Breast epithelium (tissue), 4 donors: ENCODE measurements at places on chromosomes 6 and 20. TPM values are rescaled to one million over a fixed set of nuclear protein-coding genes. Genes with fewer than 3 reads are reported as not detected.

The PSMF1 gene
- 98.4 TPM for total RNA-seq

The RHAG gene
- total RNA-seq = not detected

The MACROD2 gene
- total RNA-seq = 8.8 TPM

The APCDD1L gene
- 2.0 TPM for total RNA-seq

The GPX5 gene
- total RNA-seq = not detected

The RBM24 gene
- 1.3 TPM for total RNA-seq

The BANF2 gene
- total RNA-seq = not detected

- H3K36me3 ChIP-seq = no peaks in the 10 kb centered on the region
- no peak for DNase-seq
These were observed 66.1 kb downstream of the ADGB start for GRCh38 chr6:146664871-146665360.

DNA sequence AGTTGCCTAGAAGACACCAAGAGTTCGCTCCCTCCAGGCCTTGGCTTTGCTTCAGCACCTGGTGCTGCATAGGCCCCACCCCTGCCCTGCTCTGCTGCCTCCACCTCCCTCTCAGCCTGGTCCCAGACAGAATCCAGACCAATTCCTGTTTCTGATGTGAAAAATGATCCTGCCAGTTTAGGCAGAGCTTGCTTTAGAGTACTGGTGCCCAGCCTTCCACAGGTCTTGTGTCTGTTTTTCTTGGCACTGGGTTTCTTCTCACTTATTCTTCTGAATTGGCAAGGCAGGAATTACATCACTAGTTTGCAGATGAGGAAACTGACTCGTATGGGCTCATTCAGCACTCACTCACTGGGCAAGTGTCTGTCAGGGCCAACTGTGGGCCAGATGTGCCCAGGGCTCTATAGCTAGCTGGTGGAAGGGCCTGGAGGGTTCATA lies 53.0 kb downstream of the HLA-A start:
- no peaks in the 10 kb centered on the region for H3K4me1 ChIP-seq
- H3K36me3 ChIP-seq = no peaks in the 10 kb centered on the region
- H3K27me3 ChIP-seq = no peaks in the 10 kb centered on the region

- no peak overlapping the region for H3K27ac ChIP-seq
- H3K4me3 ChIP-seq = no peak overlapping the region
- no peaks in the 10 kb centered on the region for H3K36me3 ChIP-seq
- H3K27me3 ChIP-seq = no peaks in the 10 kb centered on the region
These were observed 67.6 kb downstream of the FYN start for GRCh38 chr6:111805511-111806164.

DNA sequence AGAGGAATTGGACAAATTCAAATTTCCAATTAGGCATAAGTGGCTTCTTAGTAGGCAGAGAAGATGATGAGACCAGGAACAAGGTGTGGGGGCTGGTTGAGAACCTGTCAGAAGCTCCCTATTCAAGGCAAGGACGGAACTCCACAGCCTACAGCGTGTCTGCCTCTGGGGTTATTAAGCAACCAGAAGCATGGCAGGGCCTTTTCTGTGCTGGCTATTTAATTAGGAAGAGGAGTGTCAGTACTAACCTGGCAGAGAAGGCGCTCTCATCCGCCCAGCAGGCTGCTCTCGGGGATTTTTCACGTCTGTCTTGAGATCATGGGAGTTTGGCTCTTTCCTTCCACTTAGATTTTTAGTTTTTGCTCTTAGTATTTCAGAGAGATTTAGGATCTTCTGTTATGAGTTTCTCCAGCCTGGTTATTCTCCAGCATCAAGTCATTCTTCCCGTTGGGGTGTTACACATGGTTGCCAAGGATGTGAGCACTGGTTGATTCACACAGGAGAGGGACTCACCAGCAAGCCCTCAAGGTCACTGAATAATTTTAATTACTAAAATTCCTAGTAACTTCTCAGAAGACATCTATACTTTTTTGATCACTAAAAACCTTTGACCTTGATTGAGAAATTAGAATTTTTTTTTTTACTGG lies 23.9 kb downstream of the ADTRP start:
- no peaks in the 10 kb centered on the region for H3K36me3 ChIP-seq
- no peak for DNase-seq
- no peak overlapping the region for H3K4me3 ChIP-seq
- H3K4me1 ChIP-seq = no peaks in the 10 kb centered on the region

- H3K4me3 ChIP-seq = no peak overlapping the region
- no peaks in the 10 kb centered on the region for H3K36me3 ChIP-seq
- DNase-seq = no peak
- H3K4me1 ChIP-seq = no peaks in the 10 kb centered on the region
- no peak overlapping the region for H3K27ac ChIP-seq
These were observed 231.7 kb upstream of the STXBP5 start for GRCh38 chr6:146972546-146972945.

- H3K4me3 ChIP-seq = peak overlapping the region; percentile 15
- H3K4me1 ChIP-seq = no peaks in the 10 kb centered on the region
- peak overlapping the region; percentile 13 for H3K27ac ChIP-seq
- H3K27me3 ChIP-seq = no peaks in the 10 kb centered on the region
- no peak for DNase-seq
These were observed 41.9 kb downstream of the PLEKHG1 start for GRCh38 chr6:150641398-150642139.

DNA sequence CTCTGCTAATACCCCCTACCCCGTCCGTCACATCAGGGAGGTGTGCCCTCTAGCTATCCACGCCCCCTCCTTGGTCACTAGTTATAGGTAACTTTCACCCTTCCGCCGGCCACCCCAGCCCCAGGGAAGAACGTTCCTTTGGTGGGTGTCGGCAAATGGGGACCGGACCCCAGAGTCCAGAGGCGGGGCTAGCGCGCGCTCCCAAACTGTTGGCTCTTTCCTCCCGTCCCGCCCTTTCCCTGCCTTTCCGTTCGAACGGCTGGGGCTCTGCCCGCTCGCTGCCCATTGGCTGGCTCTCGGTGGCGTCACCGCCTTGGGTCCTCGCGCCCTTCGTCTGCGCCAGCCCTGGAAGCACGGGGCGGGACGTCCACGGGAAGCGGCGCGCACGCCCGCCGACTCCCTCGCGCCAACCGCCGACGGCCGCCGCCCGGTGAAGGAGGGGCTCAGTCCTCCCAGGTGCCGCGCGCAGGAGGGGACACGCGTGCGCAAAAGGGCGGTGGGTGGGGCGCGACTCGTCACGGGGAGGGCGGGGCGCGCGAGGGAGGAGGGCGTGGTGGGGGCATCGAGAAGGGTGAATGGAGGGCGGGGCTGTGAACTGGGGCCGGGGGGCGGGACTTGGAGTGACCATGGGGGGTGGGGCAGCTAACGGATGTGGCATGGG lies 634 bp upstream of the PHF1 start:
- peak; percentile 98 for DNase-seq
- no peaks in the 10 kb centered on the region for H3K36me3 ChIP-seq
- H3K27ac ChIP-seq = peak overlapping the region; percentile 97
- H3K4me1 ChIP-seq = no peaks in the 10 kb centered on the region
- H3K27me3 ChIP-seq = no peaks in the 10 kb centered on the region

- no peak for DNase-seq
- peak overlapping the region; percentile 59 for H3K27ac ChIP-seq
- H3K4me1 ChIP-seq = no peaks in the 10 kb centered on the region
- H3K36me3 ChIP-seq = no peaks in the 10 kb centered on the region
These were observed 306.9 kb upstream of the SGK1 start for GRCh38 chr6:134624781-134625180.

- peak overlapping the region; percentile 24 for H3K4me3 ChIP-seq
- peaks cover 22% of the 10 kb centered on the region for H3K4me1 ChIP-seq
- DNase-seq = peak; percentile 83
- H3K27me3 ChIP-seq = no peaks in the 10 kb centered on the region
These were observed 9.1 kb downstream of the BCL2L1 start for GRCh38 chr20:31713312-31714273.

- H3K27ac ChIP-seq = no peak overlapping the region
- H3K36me3 ChIP-seq = no peaks in the 10 kb centered on the region
- DNase-seq = no peak
- no peaks in the 10 kb centered on the region for H3K27me3 ChIP-seq
- no peaks in the 10 kb centered on the region for H3K4me1 ChIP-seq
These were observed 76.9 kb downstream of the STK35 start for GRCh38 chr20:2178318-2179232.

GRCh38 chr6:168281826-168282225 lies 37.8 kb downstream of the DACT2 start:
- no peak overlapping the region for H3K4me3 ChIP-seq
- no peaks in the 10 kb centered on the region for H3K4me1 ChIP-seq
- peaks cover 24% of the 10 kb centered on the region for H3K27me3 ChIP-seq
- no peak overlapping the region for H3K27ac ChIP-seq
- no peak for DNase-seq
- H3K36me3 ChIP-seq = no peaks in the 10 kb centered on the region

- no peaks in the 10 kb centered on the region for H3K36me3 ChIP-seq
- no peak overlapping the region for H3K27ac ChIP-seq
- H3K27me3 ChIP-seq = no peaks in the 10 kb centered on the region
- no peaks in the 10 kb centered on the region for H3K4me1 ChIP-seq
These were observed 192.5 kb upstream of the MCHR2 start for GRCh38 chr6:100186552-100186951.

- no peaks in the 10 kb centered on the region for H3K4me1 ChIP-seq
- no peak for DNase-seq
- no peaks in the 10 kb centered on the region for H3K27me3 ChIP-seq
These were observed 293.7 kb downstream of the RNF144B start for GRCh38 chr6:18680842-18681241.

DNA sequence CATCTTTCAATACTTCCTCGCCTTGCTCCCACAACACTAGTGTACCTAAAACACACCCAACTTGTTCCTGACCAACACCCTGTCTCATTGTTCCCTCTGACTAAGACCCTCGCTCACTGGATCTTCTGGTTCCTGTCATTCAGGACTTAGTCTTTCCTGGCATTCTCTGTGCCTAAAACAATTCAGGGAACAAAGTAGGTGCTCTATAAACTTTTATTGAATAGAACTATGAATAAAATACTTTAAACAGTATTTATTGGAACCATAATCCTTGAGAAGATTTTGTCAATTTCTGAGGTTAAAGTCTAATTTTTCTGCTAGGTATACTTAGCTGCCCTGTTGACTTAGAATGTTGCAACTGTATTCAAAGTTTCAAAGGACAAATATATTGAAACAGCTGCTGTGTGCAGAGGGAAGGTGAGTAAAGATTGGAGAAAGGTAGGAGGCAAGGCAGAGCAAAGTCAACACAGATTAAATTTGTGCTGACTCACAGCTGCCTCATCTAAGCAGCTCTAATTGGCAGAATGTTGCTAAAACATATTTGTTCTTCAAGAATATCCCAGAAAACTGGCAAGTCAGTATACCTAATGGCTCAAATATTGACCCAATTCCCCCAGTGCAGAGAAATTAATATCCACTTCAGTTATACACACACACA lies 37.6 kb downstream of the GSTA2 start:
- H3K4me3 ChIP-seq = no peak overlapping the region
- H3K4me1 ChIP-seq = no peaks in the 10 kb centered on the region
- no peaks in the 10 kb centered on the region for H3K27me3 ChIP-seq
- H3K36me3 ChIP-seq = no peaks in the 10 kb centered on the region
- no peak for DNase-seq

GRCh38 chr20:10332656-10333415 lies 101.2 kb downstream of the MKKS start:
- DNase-seq = no peak
- H3K36me3 ChIP-seq = no peaks in the 10 kb centered on the region
- H3K27me3 ChIP-seq = no peaks in the 10 kb centered on the region
- no peaks in the 10 kb centered on the region for H3K4me1 ChIP-seq
- H3K4me3 ChIP-seq = no peak overlapping the region
